ENCODE measurements at places on chromosomes 11 and 22.

DNA sequence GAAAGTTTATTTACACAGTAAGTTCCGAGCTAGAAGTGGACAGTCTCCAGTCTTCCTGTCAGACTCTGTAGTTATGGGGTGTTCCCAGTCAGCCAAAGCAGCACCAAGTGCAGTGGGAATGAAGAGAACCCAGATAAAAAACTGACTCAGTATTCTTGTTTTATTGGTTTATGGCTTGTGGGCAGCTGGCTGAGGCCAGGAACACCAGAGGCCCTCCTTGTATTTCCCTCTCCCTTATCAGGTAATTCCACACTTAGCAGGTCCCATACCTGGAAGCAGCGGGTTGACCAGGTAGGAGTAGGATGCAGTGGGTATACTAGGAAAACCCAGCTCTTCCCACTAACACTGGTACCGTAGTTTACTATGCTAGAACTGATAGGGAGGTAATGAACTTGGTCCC is 3.5 kb upstream of the BACE1-AS start:
- DNase-seq: no peak

DNA sequence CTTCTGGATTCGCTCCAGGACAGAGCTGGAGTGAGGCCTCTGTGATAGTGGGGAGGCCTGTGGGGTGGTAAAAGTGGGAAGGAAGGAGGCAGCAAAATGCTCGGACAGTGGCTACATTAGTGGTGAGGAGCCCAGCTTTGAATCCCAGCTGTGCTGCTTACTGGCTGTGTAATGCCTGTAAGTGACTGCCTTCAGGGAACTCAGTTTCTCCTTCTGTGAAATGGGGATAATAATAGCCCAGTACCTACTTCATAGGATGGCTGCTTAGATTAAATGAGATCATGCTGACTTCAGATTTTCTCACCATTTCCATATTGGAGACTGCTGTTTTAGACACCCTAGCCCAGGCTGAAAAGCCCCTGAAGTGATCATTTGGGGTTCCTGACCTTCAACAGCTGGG is 8.4 kb upstream of the ALX4 start:
- DNase-seq: no peak

- DNase-seq: no peak
These were observed 29.6 kb downstream of the APIP start for GRCh38 chr11:34886609-34887008.

- no peak for DNase-seq
These were observed 758 bp downstream of the GALNT18 start for GRCh38 chr11:11620921-11621572.

- no peak for DNase-seq
These were observed 43.1 kb upstream of the GCAT start for GRCh38 chr22:37764622-37765021.

DNA sequence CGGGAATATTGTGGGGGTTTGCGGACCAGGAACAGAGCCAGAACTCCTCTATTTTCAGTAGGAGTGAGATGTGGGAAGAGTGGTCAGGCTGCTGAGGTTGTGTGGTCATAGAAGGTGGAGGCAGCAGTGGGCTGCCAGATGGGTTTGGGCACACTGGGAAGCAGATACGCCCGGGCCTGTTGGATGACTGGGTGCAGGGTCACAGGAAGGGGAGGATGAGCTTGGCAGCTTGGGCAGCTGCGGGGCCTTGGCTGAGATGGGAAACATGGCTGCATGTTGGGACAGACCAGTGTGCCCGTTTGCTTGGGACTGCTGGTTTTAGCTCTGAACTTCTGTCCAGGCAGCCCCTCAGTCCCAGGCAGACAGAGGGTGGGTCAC is 11.4 kb downstream of the SHANK3 start:
- no peak for DNase-seq

- DNase-seq: no peak
These were observed 252 bp downstream of the APOL2 start for GRCh38 chr22:36239150-36239400.

DNA sequence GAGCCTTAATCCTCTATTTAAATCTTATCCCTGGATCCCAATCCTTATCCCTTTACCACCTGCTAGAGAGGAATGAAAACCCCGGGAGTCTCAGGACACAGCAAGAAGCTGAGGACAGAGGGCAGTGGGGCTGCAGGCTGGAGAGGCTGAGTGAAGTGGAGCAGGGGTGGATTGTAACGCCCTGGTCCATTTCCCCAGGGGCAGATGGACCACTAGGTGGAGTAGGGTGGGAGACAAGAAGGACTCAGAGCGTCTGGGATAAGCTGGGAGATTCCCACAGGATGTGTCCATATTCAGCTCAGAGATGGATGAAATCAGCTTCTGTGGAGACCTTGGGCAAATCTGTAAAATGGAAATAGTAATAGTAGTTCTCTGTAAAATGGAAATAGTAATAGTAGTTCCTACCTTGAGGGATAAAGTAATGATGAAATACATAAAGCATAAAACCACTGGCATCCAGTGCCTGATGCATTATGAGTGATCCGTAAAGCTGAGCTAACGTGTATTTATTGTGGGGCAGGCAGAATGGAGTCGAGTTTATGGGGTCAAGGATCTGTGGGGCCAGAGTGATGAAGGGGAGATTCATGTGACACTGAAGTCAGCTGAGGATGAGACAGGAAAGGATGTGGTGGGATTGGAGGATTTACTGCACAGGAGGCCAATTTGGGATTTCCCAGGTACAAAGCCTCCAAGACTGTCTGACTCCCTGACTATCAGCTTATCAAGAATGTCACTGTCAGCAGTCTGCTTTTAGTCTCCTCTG is 1.9 kb upstream of the ROBO4 start:
- DNase-seq: no peak

GRCh38 chr11:129320494-129320893 is 55.2 kb upstream of the BARX2 start:
- DNase-seq: no peak

DNA sequence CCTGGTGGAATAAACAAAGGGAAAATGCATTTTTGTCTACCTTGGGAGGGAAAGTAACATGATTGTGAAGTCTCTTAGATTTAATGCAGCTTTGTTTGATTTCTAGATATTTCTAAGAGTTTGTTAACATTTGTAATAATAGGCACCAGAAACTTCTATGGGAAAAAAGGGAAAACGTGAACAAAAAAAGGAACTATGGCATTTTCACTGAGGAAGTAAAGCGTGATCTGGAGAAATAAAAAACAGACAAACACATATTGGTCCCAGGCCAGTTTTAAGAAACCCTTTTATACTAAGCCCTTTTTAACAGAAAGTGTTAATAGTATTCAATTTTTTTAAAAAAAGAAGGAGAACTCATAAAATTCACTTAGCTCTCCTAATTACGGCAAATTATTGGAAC is 6.9 kb upstream of the MS4A7 start:
- DNase-seq: no peak
